ENCODE measurements at places on chromosomes 4 and X.

DNA sequence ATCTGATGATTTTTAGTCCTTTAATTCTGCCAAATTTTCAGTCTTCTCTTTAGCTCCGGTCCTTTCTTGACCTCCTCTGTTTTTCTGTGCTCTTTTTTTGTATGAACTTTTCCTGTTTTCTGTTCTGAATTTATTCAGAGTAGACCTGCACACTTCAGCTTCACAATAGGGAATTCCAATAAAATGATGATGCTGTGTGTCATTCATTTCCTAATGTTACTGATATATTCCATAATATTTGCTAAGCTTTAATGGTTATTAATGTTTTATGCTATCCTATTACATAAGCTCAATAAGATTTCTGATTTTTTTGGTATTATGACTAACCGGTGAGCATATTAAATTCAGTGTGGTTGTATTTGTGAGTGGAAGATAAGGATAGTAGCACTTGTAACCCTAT, 13.9 kb upstream of the MAD2L1 start:
- no peak for DNase-seq

DNA sequence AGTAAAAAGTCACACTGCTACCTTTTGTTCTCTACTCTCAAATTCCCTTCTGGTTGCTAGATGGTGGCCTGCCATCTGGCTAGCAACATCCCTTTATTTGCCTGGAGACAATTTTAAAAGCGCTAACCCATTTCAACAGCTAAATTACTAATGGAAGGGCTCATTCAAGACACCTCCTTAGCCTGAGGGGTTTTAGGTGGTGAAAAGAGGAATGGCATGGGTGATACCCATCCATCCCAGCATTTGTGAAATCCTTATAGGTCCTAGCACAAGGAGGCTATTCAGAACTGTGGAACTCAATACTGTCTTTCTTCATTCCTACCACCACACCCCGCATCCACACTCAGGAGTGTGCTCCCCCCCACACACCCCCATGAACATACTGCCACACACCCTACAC, 33.5 kb downstream of the ARHGEF9 start:
- no peak for DNase-seq

DNA sequence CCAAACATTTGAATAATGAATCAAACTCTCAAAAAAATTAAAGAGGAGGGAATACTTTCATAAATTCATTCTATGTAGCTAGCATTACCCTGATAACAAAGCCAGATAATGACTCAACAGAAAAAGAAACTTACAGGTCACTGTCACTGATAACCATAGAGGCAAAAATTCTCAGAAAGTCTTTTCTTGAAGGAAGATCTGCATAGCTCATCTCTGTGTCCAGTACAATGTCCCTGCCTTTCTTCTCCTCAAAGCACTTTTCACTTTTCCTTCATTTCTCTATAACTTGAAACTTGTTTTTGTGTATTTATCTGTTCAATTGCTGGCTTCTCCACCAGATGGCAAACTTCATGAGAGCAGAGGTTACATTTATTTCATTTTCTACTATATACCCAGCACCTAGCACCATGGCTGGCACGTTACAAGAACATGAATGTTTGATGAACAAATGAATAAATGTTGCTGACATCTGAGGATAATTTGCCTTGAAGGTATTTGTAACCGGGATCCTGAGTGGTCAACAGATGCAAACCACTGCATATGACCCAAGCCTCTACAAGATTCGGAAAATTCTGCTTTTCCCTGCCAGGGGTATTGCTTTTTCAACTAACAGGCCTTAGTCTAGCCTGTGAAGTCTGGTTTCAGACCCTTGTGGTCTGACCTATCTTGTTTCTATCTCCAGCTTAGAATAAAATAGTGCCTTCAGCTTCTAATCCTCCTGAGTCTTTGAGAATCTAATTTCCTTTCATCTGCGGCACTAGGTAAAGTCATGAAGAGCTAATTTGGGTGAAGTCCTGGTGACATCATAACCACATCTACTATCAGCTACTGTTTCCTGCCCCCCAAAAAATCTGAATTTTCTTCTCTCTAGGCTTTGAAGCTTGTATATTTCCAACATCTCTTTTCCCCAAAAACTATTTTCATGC, 52.5 kb upstream of the ANTXR2 start:
- DNase-seq, result no peak

DNA sequence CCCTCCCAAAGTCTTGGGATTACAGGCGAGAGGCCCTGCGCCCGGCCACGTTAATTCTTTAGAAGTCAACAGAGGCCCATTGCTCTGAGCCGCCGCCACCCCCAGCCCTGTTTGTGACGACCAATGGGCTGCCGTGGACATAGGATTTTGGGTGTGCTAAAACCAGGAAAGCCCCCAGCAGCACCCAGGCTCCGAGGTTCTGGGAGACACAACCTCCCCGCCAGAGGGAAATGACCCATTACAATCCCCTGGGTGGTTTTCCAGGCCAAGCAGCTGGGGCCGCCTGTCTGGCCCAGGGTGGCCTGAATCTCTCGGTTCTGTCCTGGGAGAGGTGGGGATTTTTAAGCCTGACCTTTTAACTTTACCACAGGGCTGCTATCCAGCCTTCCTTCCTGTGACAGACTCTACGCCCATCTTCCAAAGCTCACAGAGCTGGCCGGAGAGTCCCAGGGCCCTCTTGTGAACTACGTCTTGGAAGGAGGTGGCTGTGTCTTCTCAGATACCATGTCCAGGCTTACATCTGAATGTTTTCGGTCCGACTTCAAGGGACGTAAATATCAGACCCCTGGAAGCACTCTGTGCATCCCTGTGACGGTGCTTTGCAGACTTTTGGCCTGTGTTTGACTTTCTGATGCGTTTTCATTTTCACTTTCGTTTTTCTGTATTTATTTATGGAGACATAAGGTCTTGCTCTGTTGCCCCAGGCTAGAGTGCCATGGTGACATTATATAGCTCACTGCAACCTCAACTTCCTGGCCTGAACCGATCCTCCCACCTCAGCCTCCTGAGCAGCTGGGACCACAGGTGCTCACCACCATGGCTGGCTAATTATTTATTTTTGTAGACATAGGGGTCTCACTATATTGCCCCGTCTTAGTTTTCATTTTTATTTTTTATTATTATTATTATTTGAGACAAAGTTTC, 36.0 kb downstream of the P2RY8 start:
- no peak for DNase-seq

DNA sequence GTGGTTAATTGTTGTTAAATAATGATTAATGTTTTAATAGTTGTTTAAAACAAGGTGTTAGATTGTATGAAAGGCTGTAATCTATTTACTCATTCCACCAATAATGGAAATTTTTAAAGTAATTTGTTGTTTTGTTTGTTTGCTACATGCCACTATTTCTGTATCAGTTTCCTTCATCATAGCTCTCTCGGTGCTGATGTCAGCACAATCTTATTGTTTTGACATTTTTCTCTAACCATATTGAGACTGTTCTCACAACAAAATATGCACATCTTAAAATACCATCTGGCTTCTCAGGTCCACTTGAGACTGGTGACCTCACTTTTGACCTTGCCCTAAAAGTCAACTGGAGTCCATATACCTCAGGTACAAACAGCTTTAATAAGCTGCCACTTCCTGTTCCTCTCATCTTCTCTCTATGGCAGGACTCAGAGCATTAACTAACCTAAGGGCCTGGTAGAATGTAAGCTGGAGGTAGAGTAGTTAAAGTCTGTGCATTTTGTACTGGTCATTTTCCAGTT, 1.0 kb upstream of the GUCY1B1 start:
- DNase-seq, result no peak

DNA sequence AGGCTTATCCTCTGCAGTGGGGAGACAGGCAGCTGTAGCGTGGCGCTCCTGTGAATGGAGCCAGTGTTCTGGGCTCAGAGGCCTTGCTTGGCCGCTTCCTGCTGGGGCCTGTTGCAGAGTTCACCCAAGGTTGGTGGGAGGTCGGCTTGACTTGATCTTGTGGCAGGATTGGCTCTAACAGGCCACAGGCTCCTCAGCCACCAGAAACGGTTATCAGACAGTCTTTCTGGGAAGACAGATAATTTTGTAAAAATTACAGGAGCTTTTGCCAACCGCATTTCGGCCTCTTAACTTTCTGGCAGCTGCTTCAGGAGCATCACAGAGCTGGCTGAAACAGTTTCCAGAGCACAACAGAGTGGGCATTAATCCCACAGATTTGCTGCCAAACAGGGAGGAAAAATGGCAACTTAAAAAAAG, 66.4 kb downstream of the DIPK2B start:
- DNase-seq, result no peak

GRCh38 chr4:26065833-26066232, 151.8 kb downstream of the SMIM20 start:
- no peak for DNase-seq

GRCh38 chr4:113069212-113069892, 19.9 kb downstream of the ANK2 start:
- no peak for DNase-seq

DNA sequence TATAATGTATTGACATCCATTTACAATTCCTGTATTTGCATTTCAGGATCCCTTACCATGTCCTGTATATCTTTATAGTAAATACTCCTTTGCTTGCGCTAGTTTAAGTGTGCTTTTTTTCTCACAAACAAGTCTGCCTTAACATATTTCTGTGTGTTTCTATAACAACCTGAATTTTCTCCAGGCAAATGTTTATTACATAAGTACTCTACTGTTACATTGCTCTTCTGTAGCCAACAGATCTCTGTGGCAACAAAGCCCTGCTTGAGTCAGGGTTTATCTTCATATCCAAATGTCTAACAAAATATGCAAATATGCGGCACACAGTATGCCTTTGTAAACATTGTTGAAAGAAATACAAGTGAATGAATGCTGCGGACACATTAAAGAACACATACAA, 625.5 kb downstream of the TLL1 start:
- no peak for DNase-seq

DNA sequence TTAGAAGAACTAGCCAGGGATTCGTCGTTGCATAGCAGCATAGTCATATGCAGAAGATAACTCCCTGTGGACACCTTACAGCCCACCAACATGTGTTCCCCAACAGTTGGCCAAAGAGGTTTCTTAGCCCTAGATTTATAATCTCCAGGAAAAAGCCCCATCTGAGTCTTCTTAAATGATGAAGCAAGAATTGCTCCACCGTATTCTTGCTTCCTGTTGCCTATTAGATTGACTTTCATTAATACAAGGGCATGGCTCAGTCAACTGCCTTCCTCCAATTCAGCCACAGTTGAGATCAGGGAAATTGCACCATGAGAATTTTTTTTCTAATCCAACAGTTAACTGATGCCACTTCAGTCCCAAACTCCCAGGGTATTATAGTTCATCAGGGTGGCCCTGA, 5.2 kb upstream of the AFF2 start:
- DNase-seq, result no peak

GRCh38 chr4:25903900-25904747, 9.9 kb upstream of the SMIM20 start:
- no peak for DNase-seq

Data from pancreas (tissue), 10 donors.